ENCODE measurements at places on chromosomes 4 and X.

DNA sequence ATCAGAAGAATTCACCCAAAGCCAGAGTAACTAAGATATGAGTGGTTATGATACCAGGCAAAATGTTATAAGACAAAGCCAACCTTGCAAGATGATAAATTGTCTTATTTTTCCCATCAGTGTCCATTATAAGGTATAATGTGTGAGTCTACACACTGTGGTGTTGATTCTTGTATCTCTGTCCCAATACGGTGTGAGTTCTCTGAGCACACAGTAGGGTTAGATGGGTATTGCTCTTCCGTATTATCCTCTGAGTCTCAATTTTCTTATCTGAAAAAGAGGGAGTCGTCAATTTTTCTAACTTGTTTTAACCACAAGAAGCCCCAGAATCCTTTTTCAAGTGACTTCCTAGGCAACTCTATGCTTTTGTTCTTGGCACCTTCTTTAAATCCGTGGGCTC is 69.9 kb downstream of the HMGB2 start:
- no peak for DNase-seq

DNA sequence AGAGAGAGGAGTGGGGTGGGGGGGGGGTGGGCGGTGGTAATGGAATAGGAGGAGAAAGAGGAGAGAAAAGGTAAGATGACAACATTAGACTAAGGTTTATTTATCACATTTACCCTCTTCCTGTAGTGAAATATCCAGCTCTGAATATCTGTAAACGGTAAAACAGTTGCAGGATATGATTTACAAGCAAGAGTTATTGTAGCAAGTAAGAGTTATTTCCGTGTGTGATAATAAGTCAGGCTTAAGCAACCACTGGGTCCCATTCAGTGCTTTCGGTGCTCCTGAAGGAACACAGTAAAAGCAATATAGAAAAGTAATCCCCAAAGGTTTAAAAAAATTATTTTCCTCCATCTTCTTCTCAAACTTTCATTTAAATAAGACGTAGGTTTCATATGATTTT is 103.6 kb downstream of the MANBA start:
- DNase-seq: no peak

DNA sequence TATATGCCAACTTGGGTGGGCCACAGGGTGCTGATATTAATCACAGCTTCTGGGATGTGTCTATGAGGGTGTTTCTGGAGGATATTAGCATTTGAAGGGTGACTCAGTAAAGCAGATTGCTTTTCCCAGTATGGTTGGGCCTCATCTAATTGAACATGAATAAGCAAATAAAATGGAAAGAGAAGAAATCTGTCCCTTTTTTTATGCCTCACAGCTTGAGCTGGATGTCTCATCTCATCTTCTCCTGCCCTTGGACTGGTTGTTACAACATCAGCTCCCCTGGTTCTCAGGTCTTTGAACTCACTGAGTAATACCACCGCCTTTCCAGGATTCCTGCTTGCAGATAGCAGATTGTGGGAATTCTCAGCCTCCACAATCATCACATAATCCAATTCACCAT is 1149.2 kb downstream of the PCDH18 start:
- no peak for DNase-seq

DNA sequence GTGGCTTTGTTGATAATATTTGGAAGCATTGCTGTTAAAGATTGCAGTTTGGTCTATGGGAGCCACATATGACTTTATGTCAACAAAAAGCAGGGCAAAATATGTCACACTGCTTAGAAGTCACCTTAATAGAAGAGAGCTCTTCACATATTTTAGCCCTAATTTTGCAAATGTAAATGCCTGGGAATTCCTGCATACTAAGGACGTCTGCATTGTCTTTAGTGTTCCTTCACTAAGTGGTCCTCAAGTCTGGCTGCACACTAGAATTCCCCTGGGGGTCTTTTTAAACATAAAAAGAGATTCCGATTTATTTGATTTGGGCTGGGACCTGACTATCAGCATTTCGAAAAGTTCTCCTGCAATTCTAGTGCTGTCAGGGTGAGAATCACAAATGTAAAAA is 495.1 kb upstream of the FAM241A start:
- no peak for DNase-seq

- DNase-seq: no peak
These were observed 40.4 kb upstream of the MID1IP1 start for GRCh38 chrX:38760883-38761282.

DNA sequence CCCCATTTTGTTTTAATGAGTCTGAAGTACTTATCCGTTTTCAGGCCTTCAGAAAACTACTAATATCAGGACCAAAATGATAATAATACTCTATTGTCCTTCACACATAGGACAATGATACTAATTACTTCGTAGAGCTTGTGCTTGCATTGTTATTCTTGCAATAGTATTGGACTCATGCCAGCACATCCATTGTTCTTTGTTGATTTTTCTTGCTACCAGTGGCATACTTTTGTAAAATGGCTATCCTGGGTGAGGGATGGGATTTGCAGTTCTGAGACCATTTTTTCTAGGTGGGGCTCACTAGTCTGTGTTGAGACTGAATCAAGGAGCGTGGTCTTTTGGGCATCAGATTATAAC is 195.3 kb downstream of the MAML3 start:
- no peak for DNase-seq

DNA sequence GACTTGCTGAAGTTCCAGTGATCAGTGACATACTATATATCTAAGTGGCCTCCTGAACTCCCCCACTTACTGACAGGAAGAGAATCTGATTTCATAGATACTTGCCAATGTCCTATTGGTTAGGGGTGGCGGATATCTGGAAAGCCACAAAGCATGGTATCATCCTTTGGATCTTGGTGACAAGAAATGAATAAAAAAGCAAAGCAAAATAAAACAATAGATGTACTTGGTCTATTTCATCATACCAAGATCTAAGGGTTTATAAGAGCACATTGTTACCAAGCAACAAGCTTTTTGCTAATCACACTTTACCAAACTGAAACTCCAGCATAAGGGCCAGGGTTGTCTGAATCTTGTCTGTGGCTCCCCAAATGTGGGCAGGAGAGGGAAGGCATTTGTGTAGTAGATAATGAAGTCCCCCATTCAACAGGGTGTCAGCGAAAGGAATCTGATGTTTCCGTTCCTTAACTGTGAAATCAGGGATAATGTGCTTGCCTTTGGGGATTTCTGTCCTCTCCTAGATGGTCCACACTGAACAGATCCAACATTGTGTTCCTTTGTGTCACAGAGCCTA is 125.0 kb upstream of the SMIM10 start:
- DNase-seq: no peak

DNA sequence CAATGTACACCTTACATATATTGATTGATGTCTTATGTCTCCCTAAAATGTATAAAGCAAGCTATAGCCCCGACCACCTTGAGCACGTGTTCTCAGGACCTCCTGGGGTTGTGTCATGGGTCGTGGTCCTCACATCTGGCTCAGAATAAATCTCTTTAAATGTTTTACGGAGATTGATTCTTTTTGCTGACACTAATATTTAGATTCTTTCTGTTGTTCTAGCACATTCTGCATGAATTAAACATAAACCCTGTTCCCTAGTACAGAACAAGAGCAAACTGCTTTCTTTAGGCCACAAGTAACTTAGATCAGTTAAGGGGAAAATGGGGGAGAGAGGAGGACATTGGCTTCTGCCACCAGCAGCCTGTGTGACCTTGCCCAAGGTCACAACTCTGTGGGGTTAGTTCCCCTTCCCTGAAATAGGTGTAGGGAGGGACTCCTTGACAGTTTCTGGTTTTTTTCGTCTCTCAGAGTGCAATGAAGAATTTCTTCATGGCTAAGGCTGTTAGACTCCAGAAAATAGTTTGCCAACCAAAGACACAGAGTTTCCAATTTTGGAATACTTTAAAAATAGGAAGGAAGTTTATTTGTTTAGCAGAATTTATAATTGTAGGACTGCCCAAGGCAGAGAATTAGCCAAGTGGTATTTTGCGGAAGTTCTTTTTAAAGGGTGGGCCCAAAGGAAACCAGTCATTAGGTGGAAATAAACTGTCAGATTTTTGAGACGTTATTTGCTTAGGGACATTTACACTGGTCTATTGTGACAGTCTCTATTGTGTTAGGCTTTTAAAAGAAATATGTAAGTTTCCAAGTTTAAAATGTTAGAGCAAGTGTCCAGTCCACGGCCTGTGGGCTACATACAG is 29.4 kb downstream of the PTTG2 start:
- no peak for DNase-seq

GRCh38 chr4:5689065-5689464 is 19.3 kb downstream of the EVC2 start:
- DNase-seq: no peak

DNA sequence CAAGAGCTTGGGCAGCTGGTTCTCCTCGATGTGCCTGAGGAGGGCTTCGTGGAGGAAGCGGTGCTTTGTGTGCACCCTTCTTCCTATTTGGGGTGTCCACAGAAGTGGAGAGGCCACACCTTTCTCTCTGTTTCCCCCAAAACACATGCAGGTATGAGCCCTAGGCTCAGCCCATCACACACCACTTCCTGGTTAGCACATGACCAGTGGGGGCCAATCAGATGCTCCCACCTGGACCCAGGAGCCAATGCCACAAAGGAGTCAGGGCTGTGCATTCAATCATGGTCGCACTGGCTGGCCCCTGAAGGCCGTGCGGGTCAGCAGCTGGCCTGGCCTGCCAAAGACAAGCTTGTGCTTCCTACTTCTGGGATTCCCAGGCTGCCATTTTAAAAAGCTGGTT is 51.4 kb downstream of the PPP2R2C start:
- DNase-seq: no peak

DNA sequence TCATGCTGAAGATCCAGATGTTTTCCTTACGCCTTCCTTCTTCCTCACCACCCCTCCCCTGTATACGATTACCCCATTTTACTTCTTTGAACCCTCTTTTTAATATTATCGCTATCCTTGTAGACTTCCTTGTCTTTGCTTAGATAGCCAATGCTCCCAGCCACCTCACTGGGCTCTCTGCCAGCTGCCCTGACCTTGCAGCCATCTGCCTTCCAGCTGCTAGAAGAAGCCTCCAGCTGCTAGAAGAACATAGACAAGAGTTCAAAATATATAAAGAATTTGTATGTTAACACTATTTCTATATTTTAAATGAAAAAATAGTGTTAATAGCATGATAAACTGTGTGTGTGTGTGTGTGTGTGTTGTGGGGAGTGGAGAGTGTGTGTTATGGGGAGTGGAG is 374.7 kb downstream of the ANKRD50 start:
- DNase-seq: no peak

DNA sequence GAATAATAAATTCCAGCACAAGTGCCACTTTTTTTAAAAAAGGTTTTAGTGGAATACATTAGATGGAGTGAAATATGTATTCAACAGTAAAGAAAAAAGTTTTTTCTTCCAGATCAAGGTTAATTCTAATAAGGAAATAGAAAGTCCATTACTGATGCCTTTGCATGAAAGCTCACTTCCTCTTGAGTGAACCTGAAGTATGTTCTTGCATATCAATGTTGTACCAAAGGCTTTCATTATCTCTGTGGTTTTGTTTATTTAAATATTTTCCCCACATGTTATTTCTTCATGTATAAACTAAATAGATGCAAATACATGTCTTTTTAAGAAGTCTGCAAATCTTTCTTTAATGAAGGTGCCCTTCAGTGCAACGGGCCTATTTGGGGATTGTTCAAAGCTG is 307.9 kb downstream of the C4orf33 start:
- no peak for DNase-seq

- no peak for DNase-seq
These were observed 7.0 kb upstream of the TRPC5OS start for GRCh38 chrX:111868726-111869638.

GRCh38 chrX:132638313-132638712 is 149.5 kb upstream of the MBNL3 start:
- DNase-seq: no peak

DNA sequence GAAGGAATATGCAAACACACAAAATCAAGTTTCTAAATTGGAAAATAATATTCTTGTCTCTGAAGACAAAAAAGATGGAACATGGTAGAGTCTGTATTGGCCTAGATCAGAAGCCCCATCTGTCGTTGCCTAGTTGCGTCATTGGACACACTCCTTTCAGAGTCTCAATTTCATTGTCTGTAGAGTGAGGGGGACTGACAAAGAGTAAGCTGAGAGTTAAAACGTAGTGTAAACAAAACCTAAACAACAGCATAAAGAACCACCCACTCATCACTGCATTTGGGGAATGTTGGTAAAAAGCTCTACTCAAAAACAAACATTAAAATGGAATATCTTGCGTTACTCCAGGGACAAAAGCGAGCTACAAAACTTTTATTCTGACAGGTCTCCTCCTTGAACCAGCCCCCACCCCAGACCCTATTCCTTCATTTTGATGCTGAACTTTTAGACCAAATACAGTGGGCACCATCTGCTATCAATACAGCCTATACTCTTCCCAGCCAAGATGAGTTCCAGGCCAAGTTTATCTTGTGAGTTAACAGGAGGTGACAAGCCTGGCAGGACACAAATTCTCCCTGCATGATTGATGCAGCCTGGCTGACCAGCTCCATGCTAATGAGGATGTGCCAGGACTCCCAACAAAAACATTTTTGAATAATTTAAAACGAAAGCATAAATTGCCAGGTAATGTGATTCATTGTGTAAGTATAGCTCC is 125.2 kb downstream of the COL25A1 start:
- DNase-seq: no peak

DNA sequence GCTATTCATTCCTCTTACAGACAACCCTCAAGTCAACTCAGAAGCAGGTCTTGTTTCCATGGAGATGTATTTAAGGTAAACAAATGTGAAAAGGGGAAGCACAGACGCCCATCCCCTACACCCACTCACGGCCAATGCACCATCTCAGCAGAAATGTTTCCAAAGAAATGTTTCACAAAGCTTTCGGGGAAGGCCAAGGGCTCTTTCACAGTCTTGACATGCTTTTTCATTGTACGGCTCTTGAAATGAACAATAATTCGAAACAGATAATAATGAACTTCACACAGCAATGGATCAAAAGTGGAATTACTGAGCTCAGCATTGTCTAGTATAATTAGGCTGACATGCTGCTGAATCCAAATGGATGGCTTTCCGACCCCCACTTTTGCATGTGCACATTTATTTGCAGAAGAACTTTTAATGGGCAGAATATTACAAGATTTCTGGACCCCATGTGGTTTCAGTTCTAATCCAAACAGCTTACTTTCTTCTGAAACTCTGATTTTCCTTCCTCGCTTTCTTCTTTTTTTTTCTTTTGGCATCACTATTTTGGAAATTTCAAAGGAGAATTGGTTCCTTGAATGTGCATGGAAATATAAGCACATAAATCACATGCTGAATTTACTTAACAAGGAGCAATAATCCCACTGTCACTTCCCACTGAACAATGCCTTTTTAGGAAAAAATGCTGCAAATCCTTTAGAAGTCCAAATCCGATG is 160.9 kb downstream of the SMIM20 start:
- no peak for DNase-seq

- no peak for DNase-seq
These were observed 323.2 kb upstream of the GIMD1 start for GRCh38 chr4:106691749-106692148.

DNA sequence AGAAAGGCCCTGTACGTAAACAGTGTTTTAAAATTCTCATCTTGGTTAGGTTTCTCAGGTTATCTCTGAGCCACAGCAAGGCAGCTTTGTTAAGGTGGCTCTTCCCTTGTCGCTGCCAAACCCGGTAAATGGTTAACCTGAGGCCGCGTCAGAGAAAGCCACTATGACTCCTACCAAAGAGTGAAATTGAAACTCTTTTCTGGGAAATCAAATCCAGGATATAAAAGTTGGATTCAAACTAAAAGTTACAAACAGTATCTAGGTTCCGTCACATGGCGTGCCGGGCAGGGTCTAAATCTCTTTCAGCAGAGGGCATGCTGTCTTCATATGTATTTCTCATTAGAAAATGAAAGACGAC is 433 bp downstream of the MMAA start:
- DNase-seq: no peak

- no peak for DNase-seq
These were observed 140.7 kb downstream of the BTC start for GRCh38 chr4:74653331-74654229.

- no peak for DNase-seq
These were observed 6.8 kb upstream of the ODAPH start for GRCh38 chr4:75549019-75549418.
